Activated T-cell treated with anti-CD3 and anti-CD28 coated beads, Interleukin-2, amount 50 U/mL, for 1 hour (primary cell): ENCODE measurements at places on chromosomes 5 and 9.
A peak's percentile ranks its signal among the peaks of the same experiment; 100 is the strongest.

GRCh38 chr5:94784536-94785505 lies 166.4 kb downstream of the SLF1 start:
- DNase-seq: no peak

- DNase-seq: no peak
Measured at GRCh38 chr5:88979244-88979643, 96.3 kb upstream of the MEF2C start.

DNA sequence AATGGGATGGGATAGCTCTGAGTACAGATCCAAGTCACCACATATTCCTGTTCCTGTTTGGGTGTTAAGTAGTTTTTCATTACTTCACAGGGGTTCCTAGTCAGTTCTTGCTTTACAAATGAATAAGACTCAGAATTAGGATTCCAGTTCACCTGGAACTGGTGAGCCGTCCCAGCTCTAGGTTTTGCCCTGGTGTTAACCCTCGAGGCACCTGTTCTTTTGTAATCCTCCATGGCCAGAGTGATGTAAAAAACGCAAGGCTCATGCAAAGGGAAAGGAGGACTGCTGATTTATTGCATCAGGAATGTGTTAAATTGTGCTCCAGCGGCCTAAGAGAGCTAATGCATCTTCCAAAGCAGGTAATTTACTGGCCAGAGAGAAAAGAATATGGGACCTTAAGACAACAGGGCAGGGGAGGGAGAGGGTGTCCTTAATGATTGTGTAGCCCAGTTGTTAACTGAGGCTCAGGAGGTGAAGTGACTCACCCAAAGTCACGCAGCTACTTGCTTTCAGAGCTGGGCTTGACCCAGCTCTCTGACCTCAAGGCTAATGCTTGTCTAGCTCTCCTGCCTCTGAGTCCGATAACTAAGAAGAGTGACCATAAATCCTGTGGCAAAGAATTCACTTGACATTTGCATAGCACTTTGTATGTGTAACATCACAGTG lies 70.5 kb downstream of the DMRT2 start:
- DNase-seq: no peak

GRCh38 chr5:54719384-54720283 lies 202.1 kb downstream of the SNX18 start:
- no peak for DNase-seq

GRCh38 chr5:158874792-158875191 lies 224.9 kb downstream of the EBF1 start:
- no peak for DNase-seq

- no peak for DNase-seq
Measured at GRCh38 chr5:32545102-32545800, 40.1 kb upstream of the SUB1 start.

GRCh38 chr9:9949978-9950377 lies 662.8 kb downstream of the PTPRD start:
- no peak for DNase-seq

DNA sequence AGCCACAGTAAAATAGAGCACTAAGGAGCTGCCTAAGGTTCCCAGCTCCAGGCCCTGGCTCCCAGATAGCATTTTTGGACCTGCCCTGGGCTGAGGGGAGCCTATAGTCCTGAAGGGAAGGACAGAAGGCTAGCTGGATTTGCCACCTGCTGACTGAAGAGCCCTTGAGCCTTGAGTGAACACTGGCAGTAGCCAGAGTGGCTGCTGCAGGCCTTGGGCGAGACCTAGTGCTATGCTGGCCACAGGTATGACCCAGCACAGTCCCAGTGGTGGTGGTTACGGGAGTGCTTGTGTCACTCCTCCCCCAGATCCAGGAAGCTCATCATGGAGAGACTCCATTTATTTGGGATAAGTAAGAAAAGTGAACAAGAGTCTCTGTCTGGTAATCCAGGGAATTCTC lies 10.3 kb upstream of the STX17 start:
- no peak for DNase-seq

DNA sequence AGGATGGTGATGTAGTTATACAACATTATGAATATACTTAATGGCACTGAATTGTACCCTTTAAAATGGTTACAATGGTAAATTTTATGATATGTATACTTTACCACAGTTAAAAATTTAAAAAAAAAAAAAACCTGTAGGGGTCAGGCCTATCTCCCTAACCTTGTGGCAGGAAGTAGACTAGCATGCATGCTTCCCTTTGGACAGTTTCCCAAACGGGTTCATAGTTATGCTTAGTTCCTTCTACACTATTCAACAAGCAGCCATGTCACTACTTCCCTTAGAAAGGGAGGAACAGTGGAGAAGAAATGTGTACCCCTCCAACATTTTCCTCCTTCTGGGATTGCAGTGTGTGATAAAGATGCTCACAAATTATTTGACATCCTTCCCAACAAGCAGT lies 32.5 kb downstream of the IDNK start:
- no peak for DNase-seq

GRCh38 chr9:72280913-72281500 lies 84.0 kb downstream of the ZFAND5 start:
- peak; percentile 65 for DNase-seq

GRCh38 chr5:132378580-132378979 lies 9.1 kb downstream of the SLC22A5 start:
- no peak for DNase-seq

DNA sequence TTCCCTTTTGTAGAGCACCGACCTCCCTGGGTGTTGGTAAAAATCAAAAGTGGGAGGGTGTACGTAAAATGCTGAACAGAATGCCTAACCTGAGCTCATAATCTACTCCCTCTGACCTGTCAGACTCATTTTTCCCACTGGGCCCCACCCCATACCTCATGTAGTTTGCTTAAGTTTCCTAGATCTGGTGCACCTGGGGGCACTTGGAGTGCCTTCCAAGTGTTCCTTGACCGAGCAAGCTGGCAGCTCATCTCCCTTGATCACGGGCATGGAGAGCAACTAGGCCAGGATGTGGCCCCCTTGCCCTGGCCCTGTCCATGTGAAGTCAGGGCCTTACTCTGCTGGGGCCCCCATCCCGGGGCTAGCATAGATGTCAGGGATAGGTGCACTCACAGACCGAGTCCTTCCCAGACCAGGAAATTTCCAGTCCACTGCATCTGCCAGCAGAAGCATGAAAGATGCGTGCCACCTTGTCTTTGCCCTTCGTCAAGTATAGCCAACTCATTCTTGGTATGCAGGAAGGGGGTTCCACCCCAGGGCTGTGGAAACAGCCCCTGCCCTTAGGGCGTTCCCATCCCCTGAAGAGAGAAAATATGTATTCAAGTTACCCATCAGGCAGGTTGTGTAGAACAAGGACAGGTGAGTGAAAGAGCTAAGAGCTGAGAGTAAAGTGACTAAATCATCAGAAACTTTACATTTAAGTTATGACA lies 41.9 kb downstream of the SLC22A5 start:
- DNase-seq: peak; percentile 57

- no peak for DNase-seq
Measured at GRCh38 chr5:79297661-79298060, 61.7 kb downstream of the JMY start.

DNA sequence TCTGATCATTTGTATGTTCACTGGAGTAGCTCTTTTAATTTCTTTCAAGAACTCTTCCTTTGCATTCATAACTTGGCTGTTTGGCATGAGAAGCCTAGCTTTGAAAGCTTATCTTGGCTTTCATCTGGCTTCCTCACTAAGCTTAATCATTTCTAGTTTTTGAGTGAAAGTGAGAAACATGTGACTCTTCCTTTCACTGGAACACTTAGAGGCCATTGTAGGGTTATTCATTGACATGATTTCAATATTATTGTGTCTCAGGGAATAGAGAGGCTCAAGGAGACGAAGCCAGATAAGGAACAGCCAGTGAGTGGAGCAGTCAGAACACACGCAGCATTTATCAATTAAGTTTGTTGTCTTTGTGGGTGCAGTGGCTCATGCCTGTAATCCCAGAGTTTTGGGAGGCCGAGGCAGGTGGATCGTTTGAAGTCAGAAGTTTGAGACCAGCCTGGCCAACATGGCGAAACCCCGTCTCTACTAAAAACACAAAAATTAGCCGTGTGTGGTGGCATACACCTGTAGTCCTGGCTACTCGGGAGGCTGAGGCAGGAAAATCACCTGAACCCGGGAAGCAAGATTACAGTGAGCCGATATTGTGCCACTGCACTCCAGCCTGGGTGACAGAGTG lies 98.3 kb downstream of the UGCG start:
- no peak for DNase-seq

DNA sequence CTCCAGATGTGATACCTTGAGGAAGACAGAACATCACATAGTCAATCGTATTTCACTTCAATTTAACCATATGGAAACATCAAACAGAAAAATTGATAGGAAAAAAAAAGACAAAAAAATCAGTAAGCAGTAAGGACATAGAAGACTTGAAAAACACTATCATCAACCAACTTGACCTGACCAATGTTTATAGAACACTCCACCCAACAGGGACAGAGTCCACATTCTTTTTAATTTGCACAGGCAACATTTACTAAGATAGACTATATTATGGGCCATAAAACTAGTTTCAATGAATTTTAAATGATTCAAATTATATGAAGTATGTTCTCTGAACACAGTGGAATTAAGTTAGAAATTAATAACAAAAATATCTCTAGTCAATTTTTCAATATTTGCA lies 20.8 kb upstream of the MACIR start:
- no peak for DNase-seq

DNA sequence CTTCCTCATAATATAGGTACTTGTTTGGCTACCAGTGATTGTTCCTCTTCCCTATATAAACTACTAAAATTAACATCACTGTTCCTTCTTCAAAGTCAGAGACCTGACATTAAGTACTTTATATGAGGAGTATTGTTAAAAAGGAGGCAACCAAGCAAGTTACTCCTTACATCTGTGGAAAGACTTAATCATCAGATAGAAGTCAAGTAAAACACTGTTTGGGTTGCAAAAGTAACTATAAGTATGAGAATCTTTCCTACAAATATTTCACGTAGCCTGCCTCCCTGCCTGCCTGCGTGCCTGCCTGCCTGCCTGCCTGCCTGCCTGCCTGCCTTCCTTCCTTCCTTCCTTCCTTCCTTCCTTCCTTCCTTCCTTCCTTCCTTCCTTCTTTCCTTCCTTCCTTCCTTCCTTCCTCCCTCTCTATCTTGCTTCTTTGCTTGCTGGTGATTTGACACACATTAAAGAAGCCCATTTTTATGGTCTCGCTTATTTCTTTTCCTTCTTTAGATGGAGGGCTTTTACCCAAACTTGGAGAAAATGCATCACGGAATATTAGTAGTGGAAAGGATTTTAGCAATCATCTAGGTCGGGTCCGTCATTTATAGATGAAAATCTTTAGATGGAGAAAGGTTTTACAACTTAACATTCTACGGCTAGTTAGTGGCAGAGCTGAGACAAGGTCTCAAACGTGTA lies 3.2 kb downstream of the CER1 start:
- DNase-seq: no peak

- DNase-seq: no peak
Measured at GRCh38 chr9:101859620-101860019, 121.2 kb upstream of the GRIN3A start.

DNA sequence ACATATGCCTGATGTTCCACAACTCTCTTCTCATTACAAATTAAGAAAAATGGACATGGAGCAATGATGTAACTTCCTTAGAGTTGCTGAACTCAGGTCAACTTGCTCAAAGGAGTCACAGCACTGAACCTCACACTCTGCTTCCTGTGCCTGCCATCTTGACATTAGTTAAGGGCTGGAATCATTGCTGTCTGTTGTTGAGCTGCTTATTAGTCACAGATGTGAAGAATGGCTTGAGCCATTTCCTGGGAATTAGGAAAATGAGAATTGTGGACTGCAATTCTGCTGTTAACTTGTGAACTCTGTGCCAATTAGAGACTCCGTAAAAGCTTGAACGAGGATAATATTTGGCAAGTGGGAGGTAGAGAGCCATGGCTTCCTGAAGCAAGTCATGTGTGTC lies 212.0 kb downstream of the ADAMTS12 start:
- no peak for DNase-seq

- no peak for DNase-seq
Measured at GRCh38 chr5:174376726-174377373, 331.3 kb downstream of the NSG2 start.

DNA sequence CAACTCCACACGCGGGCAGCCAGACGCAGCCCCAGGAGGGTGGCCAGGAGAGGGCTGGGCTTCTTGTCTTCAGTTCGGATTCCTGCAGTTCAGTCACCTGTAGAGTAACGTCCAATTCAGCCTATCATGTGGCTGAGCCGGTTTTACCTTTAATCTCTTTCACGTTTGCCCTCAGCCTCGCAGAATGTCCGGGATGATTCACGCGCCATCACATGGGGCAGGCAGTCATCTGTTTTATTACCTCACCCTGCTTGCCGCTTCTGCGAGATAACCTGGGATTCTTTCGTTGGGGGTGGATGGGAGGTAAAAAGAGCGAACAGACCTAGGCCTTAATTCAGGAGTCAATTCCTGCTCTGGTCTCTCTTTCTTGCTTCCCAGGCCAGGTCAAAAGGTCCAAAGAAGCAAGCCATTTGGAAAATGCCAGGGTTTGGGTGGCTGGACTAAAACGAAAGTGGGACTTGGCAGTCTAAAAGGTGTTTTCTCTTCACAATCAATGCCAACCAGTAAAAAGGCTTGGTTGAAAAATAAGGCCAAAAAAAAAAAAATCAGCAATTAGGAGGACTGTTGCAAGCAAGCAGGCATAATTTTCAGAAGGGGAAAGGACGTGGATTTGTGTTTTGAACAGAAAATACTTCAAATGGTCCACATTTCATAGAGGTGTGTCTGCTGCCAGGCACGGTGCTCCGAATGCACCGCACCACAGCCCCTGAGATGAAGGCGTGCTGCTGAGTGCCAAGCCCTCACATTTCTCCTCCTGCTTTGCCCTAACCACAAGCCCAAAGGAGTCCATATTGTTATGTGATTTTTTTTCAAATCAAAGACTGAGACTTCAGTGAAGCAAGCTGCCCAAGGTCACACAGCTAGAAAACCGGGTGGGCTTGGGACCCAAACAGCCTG lies 2.8 kb upstream of the WWC1 start:
- DNase-seq: no peak

DNA sequence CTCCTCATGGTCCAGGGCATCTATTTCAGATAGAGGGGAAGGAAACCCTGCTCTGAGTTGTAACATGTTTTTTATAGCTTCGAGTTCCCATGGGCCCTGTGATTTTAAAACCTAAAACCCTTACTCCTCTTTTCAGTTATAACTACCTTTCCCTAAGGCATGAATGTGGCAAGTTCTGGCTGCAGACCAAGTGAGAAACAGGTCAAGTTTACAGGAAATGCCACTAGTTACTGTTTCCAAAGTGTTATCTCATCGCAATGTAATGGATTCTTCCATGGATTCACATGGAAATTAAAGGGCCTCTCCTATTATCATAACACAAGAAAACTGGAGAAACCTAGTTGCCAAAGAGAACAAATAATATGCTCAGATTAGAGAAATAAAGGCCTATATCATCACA lies 574.5 kb upstream of the GRAMD2B start:
- DNase-seq: no peak

GRCh38 chr5:7850395-7851239 lies at the start of gene CFAP90:
CFAP90 (minus strand) TSS chr5:7851133; CDS start chr5:7851021, 112 bp downstream.
- no peak for DNase-seq

- no peak for DNase-seq
Measured at GRCh38 chr5:115243412-115243811, 19.3 kb downstream of the PGGT1B start.

DNA sequence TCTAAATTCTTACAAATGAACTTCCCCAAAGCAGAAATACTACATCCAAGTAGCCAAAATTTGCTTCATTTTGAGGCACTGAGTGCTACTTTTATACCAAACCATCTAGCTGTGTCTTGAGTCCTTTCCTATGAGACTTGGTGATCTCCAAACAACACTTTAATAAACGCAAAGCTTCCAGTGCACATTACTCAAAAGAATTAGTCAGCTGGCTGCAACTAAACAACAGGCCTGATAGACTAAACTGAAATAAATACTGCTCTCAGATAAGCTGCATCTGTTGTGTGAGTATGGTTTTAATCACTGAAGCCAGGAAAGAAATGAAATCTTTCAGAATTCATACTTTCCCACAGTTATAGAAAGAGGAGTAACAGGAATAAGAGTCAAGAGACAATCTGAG lies 80.3 kb downstream of the VCAN start:
- DNase-seq: no peak
